ENCODE measurements at places on chromosomes 7 and 10.

DNA sequence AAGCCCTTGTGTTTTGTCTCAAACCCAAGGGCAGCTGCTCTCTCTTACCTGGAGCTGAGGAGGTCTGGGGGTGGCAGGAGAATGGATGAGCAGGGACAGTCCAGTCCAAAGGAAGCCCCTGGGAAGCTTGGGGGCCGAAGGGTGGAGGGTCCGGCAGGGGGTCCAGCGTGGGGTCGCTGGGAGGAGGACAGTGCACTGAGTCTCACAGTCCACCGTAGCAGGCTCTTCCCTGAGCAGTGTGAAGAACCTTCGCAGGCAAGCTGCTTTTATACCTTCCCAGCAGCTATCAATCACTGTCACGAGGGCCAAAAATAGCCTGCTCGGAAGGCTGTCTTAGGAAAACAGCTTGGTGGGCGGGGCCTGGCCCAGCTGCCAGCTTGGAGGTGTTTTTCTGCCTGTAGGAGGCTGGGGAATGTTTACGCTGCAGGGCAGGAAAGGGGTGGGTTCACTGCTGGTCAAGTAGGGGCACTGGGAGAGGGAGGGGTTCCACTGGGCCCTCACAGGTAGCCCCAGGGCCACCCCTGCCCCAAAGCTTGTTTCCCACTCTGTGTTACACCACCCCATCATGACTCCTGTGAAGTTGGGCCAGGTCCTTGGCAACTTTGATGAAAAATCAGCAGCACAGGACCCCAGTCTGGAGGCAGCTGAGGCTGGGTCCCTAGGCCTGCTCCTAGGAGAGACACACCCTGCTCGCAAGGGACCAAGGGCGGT, at the start of gene DEPP1:
DEPP1 (minus strand) TSS at position 240 of the 711 bp plus-strand sequence. CDS start 779 bp downstream, outside the sequence.
- DNase-seq: no peak

DNA sequence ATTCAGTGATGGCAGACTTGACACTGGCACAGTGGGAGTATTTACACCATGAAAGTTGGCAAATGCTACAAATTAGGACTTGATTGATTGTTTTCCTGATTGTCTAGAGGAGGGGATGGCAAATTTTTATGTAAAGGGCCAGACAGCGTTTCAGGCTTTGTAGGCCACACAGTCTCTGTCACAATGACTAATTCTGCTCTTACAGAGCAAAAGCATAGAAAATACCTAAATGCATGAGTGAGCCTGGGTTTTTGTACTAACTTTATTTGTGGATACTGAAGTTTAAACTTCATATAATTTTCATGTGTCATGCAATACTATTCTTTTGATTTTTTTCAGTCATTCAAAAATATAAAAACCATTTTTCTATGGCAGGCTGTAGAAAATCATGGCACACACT, 9.0 kb upstream of the ARMS2 start:
- no peak for DNase-seq

DNA sequence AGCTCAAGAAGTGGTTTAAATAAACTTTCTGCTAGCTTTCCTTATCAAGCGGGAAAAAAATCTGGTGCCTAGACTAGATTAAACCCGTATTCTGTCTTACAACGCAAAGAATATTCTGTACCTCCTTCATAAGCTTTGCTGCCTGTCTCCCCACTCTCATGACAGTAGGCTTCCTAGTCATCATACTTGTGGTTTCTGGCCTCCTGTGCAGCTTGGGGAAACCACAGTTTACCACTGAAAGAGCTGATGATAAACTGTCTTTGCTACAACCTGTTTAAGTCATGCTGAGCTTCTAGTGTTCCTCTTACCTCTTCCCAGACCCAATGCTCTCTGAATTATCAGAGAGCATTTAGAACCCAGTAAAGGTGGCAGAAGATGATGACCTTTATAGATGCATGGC, 55.0 kb downstream of the PODXL start:
- peak; percentile 22 for DNase-seq

DNA sequence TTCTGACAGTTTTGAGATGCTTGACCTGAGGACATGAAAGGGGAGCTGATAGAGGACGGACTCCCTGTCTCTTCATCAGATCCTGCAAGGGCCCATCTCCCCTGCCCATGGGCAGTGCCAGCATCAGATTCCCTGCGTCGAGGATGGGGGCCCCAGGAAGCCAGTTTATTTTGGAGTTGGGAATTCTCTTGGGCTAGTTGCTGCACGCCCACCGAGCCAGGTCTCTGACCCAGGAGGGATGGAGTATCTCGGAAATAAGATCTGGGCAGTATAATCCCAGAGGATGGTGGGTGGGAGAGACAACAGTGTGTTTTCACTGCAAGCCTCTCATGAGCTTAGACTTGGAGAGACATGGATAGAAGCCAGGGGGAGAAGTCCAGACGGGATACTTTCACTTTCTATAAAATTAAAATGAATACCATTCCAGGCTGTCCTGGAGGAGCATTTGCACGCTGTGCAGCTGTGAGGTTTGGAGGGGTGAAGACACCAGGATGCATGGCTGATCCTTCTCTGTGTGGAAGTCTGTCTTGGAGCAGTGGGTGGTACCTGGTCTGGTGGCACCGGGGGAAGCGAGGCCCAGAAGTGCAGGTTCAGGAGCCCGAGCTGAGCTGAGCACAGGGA, 25.8 kb downstream of the DOCK1 start:
- no peak for DNase-seq

GRCh38 chr10:74644738-74645137, 181.7 kb upstream of the KAT6B start:
- DNase-seq: no peak

DNA sequence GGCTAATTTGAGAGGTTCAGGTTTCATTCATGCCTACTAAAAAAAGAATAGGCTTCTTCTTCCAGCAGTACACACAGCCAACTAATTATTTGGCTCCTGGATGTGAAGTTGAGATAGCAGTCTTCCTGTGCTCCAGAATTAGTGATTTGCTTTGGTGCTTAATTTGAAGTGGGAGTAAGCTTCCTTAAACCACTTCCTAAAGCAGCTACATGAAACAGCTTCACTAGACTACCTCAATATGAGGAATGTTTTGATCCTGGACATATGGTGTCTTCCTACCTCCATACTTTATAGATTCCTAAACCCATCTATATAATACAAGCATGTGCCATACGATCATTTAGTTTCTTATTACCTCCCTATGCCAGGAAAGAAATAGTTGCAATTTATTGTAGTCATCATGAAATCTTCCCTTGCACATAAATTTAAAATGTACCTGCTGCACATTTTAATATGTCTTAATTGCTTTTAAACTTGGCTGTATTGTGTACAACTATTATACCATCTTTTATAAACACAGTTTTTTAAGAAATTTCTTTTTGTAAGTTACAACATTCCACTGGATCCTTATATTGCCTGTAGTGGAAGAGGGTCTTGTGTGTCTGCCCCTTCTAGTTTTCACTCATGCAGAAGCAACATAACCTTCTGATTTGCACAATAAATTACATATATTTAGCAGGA, 8.6 kb downstream of the VIM start:
- DNase-seq: no peak

GRCh38 chr7:27283558-27283957, 41.0 kb downstream of the EVX1 start:
- no peak for DNase-seq

DNA sequence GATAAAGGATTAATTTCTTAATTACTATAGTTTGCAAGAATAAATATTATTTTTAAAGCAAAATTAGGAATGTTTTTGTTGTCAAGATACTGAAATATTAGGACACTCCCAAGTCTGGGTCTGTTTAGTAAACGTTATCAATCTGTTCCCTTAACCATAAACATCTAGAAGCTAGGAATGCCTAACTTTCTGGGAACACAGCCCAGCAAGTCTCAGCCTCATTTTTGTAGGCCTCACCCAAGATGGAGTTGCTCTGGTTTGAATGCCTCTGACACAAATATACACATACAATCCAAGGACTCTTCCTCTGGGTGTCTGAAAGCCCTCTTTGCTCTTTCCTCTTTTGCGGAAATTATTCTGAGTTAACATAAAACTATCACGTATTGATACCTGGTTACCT, 487.4 kb upstream of the CELF2 start:
- no peak for DNase-seq

- DNase-seq: no peak
Measured at GRCh38 chr7:37089972-37090371, 358.7 kb downstream of the ELMO1 start.

GRCh38 chr7:76108540-76109233, 60.8 kb downstream of the MDH2 start:
- no peak for DNase-seq

- no peak for DNase-seq
Measured at GRCh38 chr7:10474048-10474447, 499.6 kb upstream of the PHF14 start.

GRCh38 chr7:79293655-79294142, 159.8 kb downstream of the MAGI2 start:
- no peak for DNase-seq

GRCh38 chr7:86222806-86223205, 420.9 kb upstream of the GRM3 start:
- DNase-seq: no peak

DNA sequence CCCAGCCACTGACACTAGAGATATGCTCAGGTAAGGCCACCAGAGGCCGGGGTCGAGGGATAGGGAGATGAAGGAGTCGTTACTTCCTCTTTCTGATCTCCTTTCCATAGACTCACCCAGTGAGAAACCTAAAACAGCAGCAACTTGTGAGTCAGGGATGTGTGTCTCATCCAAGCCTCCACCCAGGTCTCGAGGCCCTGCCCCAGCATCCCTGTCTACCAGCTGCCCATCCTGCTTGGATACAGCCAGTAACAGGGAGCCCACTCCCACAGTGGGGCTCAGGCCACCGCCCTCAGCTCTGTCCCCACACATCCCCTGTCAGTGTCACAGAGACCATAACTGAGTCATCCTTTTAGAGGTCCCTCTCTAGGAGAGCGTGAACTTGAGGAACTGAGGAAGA, 49.6 kb upstream of the CHST15 start:
- DNase-seq: no peak

DNA sequence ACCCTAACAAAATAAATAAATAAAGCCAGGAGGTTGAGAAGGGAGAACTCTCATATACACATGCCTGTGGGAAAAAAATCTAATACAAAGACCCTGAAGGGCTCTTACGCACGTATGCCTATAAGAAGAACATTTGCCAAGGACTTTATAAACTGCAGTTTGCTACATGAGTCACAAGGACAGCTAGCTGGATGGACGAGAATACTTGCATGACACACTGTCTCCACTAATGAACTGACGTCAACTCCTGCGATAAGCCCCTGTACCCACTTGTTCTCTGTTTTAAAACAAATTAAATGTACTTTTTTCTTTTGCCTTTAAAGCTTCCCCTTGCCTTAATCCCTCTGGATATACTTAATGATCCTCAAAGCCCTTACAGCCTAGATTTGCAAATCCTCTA, 374.6 kb upstream of the GHITM start:
- DNase-seq: no peak

GRCh38 chr10:117720931-117721835, 178.6 kb downstream of the EMX2 start:
- DNase-seq: no peak

- DNase-seq: no peak
Measured at GRCh38 chr7:94351703-94352102, 43.0 kb upstream of the COL1A2 start.

GRCh38 chr10:111200505-111201186, 123.8 kb downstream of the ADRA2A start:
- no peak for DNase-seq

DNA sequence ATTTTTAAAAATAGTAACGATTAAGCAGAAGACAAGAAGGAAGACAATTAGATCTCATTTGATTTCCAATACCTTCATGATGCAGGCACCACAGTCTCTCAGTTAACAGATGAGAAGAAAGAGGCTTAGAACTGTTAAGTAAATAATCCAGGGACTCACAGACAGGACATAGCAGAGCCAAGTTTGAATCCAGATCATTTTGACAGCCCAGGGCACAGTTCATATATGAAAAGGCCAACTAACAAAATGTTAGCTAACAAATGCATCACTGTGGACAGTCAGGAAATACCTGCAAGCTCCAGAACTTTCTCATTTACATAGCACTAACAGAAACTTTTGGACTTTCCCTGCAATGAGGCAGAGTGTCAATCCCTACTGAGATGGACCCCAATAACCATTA, 4.2 kb upstream of the NPSR1 start:
- no peak for DNase-seq

- DNase-seq: peak; percentile 39
Measured at GRCh38 chr10:62048919-62049623, 147.6 kb downstream of the ARID5B start.

DNA sequence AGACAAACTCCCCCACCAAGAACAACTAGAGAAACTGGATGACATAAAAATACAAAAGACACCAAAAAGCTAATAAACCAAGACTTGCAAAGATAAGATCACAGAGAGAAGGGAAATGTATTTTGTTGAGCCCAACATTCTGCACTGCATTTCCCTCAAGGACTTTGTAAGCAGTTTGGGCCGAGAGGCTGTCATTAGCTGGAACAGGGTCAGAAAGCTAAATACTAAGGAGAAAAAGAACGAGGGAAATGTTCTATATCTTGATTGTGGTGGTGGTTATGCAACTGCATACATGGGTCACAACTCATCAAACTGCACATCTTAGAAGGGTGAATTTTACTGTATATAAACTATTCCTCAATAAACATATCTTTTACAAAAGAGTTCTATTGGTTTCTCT, 315.0 kb downstream of the IPMK start:
- no peak for DNase-seq

DNA sequence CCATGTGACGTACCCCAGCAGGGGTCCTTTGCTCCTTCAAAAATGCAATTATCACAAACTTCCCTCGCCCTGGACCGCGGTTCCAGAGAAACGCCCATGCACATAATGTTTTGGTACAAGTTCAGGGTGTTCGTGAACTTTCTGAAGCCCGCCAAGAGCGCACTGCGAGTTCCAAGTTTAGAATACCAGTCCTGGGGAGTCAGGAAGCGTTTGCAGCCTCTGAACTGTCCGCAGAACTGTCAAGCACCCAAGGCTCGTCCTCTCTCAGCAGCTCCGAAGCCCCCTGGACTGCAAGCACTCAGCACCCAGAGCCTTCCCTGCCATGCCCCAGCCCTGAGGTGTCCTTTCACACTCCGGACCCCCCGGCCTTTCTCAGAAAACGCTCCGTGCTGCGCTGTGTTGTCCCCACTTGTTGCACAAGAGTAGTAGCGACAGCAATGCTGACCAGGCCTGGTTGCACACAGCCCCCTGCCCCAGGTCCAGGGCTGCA, 30.3 kb downstream of the CALML3 start:
- DNase-seq: no peak

DNA sequence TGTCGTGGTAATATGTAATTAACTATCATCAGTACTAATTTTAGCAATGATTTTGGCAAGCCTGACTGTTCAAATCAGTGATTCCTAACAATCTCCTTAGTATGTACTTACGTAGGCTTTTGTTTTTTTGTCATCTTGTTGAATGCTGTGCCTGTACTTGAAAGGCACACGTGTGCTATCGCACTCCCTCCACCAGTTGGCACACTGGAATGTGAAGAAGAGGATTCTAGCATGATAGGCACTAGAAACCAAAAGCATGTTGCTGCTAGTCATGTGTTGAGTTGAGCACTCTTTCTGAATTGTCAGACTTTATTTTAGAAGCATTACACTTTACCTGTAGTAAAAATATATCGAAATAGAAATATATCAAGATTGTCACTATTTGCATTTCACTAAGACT, 59.1 kb downstream of the TASOR2 start:
- DNase-seq: no peak

Data from stimulated activated CD8-positive, alpha-beta memory T cell treated with anti-CD3 and anti-CD28 coated beads, Interleukin-4, amount 100 ng/mL, for 24 hours (primary cell).